ENCODE measurements at places on chromosomes 5 and 9.

GRCh38 chr5:73693573-73694061 lies 67.6 kb downstream of the ARHGEF28 start:
- no peak for DNase-seq

- DNase-seq, result no peak
Measured at GRCh38 chr5:322942-323879, 1.7 kb downstream of the AHRR start.

DNA sequence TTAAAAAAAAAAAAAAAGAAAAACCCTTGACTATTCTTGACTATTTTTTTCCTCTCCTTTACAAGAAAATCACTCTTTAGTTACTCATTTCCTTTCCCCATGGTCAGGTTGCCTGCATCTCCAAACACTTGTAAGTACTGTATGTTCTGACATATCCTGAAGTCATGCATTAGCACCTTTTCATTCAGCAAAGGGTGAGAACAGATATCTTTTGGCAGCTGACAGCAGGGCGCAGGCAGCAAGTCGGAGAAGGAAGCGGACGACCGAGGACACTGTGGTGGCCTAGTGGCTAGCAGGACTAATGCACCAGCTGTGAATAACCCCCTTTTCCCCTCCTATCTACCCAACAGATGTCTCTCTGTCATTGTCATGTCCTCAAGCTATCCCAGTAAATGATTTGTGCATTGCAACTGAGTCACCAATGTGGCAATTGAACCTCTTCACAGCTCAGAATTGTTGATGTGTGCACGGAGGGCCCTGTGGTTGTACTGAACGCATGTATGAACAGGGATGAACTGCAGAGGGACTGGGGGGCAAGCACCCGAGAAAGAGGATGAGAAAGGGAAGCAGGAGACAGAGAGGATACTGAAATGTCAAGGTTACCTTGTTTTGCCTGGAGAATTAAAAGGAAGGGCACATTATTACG lies 996.0 kb upstream of the ARRDC3 start:
- no peak for DNase-seq

DNA sequence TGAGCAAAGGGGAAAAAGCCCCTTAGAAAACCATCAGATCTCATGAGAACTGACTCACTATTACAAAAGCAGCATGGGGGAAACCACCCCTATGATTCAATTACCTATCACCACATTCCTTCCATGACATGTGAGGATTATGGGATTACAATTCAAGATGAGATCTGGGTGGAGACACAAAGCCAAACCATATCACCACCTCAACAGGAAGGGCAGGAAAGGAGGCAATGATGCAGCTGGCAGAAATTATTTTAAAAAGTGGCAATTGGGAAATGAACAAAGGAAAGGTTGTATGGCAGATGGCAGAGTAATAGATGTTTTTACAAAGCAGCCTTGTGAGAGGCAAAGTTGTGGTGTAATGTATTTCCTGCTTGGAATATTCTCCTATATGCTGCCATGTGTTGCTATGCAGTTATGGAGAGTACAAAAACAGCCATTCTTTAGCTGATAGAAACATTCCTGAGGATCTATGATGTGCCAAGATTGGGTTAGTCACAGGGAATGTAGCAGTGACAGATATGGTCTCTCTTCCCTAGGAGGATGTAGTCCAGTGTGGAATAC lies 138.8 kb downstream of the SMC2 start:
- DNase-seq, result no peak

DNA sequence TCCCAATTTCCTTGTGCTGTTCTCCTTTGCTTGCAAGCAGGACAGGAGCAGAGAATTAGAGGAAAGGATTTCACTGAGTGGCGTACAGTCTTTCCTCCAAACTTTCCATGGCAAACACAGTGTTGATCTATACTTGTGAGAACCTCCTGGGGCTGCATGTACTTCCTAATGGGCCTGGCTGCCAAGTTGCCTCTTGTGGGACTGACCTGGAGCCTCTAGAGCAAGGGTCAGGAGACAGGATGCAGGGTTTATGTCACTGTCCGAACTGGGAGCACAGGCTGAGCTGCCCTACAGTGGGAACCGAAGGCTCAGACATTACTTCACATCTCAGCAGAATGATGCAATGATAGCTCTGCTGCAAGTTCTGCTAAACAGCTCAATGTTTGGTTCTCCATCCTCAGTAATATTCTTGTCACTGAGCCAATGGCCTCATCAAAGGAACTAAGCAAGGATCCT lies 102.3 kb downstream of the ENC1 start:
- no peak for DNase-seq

- DNase-seq, result no peak
Measured at GRCh38 chr5:626850-627249, 14.7 kb downstream of the CEP72 start.

GRCh38 chr5:72499730-72500129 lies 7.5 kb downstream of the ZNF366 start:
- DNase-seq, result no peak

DNA sequence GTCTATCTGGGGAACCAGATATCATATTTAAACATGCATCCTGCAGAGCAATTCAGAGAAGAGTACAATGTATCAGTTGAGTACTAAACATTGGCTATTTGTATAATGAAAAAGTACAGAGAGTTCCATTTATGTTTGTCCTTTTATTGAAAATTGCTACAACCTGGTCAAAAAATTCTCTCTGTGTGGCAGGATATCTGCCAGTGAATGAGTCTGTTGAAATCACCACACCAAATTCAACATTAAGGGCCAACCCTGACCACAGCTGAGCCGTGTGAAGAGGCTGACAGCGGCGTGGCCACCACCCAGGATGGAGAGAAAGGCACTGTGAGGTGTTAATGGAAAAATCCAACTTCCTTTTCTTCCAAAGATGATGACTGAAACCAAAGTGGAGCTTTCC lies 422.7 kb upstream of the PIK3R1 start:
- no peak for DNase-seq

DNA sequence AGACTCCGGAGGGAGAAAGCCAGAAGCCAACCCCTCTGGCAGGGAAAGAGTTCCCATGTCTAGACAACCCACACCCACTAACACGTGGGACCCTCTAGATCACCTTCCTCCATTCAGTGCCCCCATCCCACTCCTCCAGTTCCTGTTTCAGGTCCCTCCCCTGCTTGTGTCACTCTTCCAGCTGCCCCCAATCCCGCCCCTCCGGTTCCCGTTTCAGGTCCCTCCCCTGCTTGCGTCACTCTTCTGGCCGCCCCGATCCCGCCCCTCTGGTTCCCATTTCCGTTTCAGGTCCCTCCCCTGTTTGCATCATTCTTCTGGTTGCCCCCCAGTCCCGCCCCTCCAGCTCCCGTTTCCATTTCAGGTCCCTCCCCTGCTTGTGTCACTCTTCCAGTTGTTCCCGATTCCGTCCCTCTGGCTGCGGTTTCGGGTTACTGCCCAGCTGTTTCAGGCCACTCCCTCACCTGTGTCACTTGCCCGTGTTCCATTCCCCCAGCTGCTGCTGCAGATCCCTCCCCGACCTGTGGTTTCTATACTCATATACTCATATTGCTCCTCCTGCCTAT lies 64.8 kb upstream of the RANBP6 start:
- DNase-seq, result peak; percentile 80

DNA sequence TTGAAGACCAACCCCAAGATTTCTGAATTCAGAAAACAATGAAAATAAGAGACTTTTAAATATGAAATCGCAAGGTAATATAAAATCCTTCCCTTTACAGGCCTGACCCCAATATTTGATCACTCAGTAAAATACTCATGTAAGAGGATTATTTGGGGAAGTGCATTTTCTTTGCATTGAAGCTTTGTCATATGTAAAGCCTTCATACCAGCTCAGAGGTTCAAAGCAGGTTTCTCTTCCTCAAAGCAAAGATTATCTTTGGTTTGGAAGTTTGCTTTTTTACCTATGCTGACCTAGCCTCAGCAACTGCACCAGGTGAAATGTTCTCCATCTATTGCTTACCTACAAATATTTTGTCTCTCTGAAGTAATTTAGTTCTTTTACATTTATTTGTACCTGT lies 106.5 kb upstream of the PARP8 start:
- DNase-seq, result no peak

GRCh38 chr5:170250810-170251317 lies 18.1 kb downstream of the C5orf58 start:
- no peak for DNase-seq

- no peak for DNase-seq
Measured at GRCh38 chr5:89246252-89246651, 363.3 kb upstream of the MEF2C start.

DNA sequence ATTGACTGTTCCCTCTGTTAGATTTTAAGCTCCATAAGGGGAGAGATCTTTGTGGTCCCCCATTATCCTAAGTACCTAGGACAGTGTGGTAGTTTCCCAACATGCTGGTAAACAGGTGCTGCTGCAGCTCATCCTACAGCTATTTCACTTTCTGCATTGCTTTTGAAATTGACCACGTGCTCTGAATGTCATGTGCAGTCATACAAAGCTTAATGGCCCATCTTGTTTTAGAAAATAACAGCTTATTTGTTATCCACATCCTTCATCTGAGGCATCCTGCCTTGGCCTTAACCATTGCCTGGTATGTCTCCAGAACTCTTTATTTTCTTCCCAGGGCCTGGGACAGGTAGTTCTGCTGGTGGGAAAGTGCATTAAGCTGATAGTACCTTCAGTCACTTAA lies 14.7 kb downstream of the PIK3R1 start:
- DNase-seq, result no peak

- DNase-seq, result no peak
Measured at GRCh38 chr5:107668154-107669095, 2.3 kb downstream of the EFNA5 start.

DNA sequence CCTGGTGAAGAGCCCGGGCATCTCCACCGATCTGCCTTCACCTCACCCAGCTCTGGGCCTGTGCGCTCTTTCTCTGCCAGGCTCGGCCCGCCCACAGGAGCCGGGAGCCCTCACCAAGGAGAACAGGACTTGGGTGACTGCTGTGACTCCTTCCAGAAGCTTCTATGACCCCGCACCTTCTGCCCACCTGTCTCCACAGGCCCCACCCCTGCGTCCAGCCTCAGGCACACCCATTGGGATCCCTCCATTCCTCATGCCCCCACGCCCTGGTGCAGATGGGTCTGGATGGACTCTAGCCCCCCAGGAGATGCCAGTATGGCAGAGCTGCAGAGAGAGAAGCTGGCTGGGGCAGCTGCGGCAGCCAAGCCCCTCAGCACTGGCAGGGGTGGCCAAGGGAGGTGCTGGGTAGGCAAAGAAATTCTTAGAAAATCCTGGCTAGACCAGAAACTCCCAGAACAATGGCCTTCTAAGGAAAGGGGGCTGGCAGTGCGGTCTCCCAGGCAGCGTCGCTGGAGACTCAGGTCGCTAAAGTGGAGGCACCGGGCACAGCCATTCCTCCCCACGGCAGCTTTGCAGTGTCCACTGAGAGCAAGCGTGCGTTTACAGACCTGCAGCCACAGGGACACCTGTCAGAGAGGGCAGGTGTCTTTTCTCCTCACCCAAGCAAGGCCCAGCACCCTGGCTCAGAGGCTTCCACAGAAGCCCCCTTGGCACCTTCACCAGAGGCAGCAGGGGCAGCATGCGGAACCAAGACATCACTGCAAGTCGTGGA lies 17.3 kb downstream of the LPCAT1 start:
- no peak for DNase-seq

- no peak for DNase-seq
Measured at GRCh38 chr5:116872986-116873385, 298.4 kb upstream of the SEMA6A start.

GRCh38 chr5:7269591-7270274 lies 126.2 kb upstream of the ADCY2 start:
- DNase-seq, result no peak

DNA sequence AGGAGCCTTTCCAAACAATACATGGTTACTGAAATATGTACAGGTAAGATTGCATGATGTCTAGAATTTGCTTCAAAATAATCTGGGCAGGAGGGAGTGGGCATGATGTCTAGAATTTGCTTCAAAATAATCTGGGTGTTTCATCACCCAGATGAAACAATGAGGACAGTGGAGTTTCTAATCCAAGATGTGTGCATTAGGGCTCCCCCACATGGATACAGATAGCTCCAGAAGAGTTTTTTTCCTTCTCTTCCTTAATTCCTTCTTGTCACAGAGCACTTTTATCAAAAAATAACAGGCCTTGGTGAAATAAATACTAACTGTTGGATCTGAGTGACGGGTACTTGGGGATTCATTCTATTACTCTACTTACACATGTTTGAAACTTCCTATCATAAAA lies 14.9 kb downstream of the ATOX1 start:
- DNase-seq, result no peak

DNA sequence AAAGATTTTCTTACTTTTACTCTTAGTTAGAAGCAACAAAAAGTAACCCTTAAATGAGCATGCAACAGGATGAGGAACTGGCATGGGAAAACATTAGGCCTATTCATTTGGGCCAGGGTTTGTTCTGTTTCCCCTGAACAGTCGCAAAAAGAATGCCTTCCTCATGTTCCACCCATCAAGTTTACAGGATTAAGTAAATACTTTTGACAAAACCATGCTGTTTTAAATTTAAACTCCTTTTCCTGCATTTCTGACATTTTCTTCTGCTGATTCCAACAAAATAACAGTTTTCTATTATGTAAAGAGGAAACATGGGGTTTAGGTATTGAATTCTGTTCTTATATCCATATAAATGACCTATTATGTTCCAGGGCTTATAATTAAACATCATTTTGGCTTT lies 236.6 kb upstream of the ACTBL2 start:
- no peak for DNase-seq

DNA sequence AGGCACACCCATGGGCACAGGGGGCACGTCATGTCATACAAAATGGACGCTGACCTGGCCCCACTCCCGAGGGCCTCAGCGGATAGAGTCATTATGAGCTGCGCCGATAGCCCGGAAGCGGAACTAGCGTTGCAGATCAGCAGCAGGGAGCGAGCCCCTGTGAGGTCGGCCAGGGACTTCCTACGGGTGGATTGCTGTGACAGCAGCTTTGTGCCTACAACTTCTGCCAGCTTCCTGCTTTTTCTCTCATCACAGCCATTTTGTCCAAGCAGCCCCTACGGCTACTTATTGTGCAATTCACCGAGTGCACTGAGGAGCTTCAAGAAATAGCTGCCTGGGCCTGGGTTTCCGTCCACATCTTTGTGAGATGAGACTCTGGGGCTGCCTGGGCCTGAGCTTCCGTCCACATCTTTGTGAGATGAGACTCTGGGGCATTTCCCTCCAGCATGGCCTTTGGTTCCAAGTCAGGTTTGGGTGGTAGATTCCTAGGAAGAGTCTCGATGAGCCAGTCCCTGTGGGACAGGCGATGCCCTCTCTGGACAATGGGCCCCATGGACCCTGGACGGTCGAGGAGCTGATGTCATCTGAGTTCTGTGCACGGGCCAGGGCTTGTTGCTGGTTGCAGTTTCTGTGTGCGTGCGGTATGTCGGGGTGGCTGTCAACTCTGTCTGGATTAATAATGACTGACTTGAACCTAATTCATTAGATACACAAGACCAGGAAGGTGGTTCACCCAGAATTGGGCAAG lies 67.0 kb upstream of the GNE start:
- no peak for DNase-seq

DNA sequence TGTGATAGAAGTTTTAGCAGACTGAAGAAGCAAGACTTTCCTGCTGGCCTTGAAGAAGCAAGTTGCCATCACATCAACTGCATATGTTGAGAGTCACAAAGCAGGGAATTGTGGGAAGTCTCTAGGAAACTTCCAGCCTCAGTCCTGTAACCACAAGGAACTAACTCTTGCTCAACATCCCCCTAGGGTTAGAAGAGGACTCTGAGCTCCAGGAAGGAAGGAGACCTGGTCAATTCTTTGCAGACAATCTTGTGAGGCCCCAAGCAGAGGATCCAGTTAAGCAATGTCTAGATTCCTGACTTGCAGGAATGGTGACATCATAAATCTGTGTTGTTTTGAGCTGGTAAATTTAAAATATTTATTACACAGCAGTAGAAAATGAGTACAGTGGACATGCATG lies 18.6 kb upstream of the ZNF366 start:
- no peak for DNase-seq
